ENCODE measurements at places on chromosomes 5 and 9.

- H3K4me3 ChIP-seq = no peak overlapping the region
- no peaks in the 10 kb centered on the region for H3K4me1 ChIP-seq
- DNase-seq = no peak
- no peaks in the 10 kb centered on the region for H3K36me3 ChIP-seq
- H3K27me3 ChIP-seq = no peaks in the 10 kb centered on the region
- no peak overlapping the region for H3K27ac ChIP-seq
Measured at GRCh38 chr5:16321284-16321683, 141.7 kb upstream of the MARCHF11 start.

GRCh38 chr9:32463500-32464293, 62.3 kb downstream of the RIGI start:
- H3K4me3 ChIP-seq = no peak overlapping the region
- peaks cover 55% of the 10 kb centered on the region for H3K36me3 ChIP-seq
- H3K27me3 ChIP-seq = no peaks in the 10 kb centered on the region
- no peaks in the 10 kb centered on the region for H3K4me1 ChIP-seq
- H3K27ac ChIP-seq = no peak overlapping the region

DNA sequence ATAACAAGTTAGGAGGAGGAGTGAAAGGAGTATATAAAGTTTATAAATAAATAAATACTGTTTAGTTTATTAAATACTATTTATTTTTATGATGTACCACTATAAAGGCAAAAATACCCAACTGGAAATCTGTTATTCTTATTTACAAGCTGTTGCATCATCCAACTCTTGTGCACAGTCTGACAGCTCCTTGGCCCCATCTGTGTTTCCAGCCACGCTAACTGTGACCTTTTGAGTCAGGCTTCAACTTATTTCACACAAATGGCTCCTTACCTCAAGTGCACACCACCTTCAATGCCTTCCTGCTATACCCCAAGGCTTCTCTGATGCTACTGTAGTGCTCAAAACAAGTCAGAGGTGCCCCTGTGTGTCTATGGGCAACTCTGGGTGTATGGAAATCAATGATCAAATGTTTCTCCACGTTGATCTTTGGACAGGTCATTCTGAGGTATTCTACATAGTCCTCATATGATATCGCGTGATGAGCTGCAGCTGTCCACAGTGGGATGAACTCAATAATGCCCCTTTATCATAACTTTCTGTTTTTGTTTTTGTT, 303.2 kb upstream of the GRAMD2B start:
- no peak overlapping the region for H3K4me3 ChIP-seq
- no peaks in the 10 kb centered on the region for H3K4me1 ChIP-seq
- no peak for DNase-seq
- H3K36me3 ChIP-seq = no peaks in the 10 kb centered on the region
- no peaks in the 10 kb centered on the region for H3K27me3 ChIP-seq

- H3K4me1 ChIP-seq = no peaks in the 10 kb centered on the region
- H3K27me3 ChIP-seq = no peaks in the 10 kb centered on the region
- no peak for DNase-seq
- no peak overlapping the region for H3K27ac ChIP-seq
- H3K36me3 ChIP-seq = no peaks in the 10 kb centered on the region
Measured at GRCh38 chr9:120646948-120647347, 67.0 kb upstream of the CDK5RAP2 start.

All from natural killer cell (primary cell).